ENCODE measurements at places on chromosomes 3 and 15.

DNA sequence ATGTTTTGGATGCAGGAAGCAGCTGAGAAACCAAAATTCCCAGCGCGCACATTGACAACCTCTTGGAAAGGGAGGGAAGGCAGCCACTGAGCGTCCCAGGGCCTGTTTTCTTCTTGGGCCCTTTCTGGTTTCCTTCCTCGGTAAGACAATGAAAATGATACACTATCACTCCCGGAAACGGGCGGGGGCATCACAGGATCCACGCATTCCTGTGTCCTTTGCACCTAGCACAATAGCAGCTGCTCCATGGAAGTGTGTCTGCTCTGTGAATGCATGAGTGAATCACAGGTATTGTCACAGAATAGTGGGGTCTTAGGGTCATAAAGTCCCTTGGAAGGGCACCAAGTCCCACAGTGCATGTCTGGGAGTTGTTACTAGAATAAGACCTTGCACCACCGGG, 6.3 kb upstream of the ITPKA start:
- DNase-seq, result no peak

DNA sequence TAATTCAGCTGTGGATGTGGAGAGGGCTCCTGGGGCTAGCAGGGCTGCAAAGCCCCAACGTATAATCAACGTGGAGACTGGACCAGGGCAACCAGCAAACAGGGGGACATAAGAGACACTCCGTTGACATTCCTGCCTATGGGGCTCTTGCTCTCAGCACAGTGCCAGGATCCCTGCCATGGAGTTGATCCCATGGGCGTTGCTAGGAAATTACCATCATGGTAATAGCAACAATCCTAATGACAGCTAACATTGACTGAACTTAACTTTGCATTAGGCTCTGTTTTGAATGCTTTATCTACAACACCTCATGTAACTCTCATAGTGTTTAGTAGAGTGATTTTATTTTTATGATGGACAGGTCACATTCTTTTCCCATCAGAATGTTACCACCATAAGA, 16.9 kb downstream of the GASK1A start:
- DNase-seq, result no peak

DNA sequence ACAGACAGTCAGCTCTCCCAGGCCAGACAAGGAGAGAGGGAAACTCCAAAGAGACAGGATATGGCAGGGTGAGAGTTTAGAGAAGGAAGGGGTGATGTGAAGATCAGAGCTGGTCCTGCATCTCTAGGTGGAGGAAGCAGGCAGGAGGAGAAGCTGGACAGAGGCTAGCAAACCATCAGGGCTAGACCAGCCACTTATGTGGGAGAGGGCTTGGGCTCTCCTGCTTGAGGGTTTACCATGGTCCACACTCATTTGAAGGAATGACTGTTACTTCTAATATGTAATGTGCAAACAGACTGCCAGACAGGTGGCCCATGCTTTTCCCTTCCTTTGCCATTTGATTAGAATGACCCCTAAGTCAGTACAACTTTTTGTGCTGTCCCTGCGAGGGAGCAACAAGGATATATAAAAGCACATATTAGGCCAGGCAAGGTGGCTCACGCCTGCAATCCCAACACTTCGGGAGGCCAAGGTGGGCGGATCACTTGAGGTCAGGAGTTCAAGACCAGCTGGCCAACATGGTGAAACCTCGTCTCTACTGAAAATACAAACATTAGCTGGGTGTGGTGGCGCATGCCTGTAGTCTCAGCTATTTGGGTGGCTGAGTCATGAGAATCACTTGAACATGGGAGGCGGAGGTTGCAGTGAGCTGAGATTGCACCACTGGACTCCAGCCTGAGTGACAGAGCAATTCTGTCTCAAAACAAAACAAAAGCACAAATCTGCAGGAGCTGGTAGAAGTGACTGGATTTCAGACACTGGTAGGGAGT, 41.0 kb upstream of the MANF start:
- peak; percentile 79 for DNase-seq

DNA sequence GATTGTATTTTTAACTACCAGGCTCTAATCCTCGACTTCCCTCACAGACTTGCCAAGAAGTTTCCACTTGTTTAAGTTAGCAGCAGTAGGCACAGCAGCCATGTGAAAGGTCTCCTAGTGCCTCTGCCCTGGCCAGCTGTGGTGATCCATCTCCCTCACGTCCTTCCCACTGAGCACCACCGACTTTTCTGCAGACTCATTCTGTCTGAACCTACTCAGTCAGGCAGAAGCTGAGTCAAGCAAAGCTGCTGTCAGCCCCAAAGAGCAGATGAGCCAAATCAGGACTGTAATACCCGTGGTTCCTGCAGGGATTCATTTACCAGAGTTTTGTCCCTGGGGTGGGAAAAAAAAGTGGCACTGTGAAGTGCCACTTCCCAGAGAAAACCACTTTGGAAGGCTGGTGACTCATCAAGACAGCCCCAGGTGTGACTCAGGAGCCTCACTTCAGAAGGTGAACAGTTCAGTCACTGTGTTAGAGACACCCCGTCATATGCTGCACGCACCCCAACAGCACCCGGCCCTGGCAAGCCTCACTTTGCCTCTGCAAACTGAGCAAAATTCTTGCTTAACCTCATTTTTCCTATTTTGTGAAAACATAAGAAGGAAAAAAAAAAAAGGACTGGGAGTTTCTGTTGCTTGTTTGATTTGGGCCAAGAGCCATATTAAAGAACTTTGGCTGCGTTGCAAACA, 76.0 kb downstream of the WWTR1 start:
- peak; percentile 93 for DNase-seq

GRCh38 chr3:167772992-167773391, 37.5 kb downstream of the SERPINI1 start:
- no peak for DNase-seq

DNA sequence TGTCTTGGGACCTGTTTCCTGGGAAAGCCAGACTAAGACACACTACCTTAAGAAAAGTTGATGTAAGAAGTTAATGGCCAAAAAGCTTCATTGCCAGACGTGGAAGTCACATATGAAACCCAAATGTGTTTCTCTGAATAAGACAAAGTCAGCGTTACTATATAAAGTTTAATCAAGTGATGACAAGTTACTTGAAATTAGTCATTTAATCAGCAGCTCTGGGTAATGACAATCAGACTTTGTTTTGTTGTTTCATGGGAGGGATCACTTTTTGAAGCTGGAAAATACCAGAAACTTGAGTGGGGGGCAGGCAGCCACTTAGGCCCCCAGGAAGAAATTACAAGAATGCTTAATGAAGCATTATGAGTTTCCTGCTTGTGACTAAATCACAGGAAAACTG, 218.6 kb downstream of the PTPRG start:
- DNase-seq, result no peak

DNA sequence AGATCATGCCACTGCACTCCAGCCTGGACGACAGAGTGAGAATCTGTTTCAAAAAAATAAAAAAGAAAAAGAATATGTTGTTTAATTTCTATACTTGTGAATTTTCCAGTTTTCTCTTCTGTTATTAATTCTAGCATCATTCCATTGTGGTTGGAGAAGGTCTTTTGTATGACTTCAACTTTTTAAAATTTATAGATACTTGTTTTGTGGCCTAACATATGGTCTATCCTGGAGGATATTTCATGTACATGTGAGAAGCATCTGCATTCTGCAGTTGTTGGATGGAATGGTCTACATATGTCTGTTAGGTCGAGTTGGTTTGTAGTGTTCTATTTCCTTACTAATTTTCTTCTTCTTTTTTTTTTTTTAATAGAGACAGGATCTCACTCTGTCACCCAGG, 35.6 kb downstream of the MAP1A start:
- DNase-seq, result no peak

DNA sequence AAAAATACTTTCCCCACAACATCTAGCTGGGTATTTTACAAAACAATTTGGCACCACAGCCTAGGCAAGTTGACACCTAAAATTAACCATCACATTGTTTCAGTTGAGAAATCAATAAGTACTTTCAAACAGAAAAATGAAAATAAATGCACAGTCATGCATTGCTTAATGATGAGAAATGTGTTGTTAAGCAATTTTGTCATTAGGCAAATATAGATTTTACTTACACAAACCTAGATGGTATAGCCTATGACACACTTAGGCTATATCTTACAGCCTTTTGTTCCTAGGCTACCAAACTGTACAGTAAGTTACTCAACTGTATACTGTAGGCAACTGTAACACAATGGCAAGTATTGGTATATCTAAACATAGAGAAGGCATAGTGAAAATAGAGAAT, 608.6 kb upstream of the BCHE start:
- no peak for DNase-seq

- DNase-seq, result no peak
Observed at GRCh38 chr3:188778091-188778852, 393.5 kb upstream of the TPRG1 start.

GRCh38 chr3:24185738-24186384, 240.8 kb downstream of the NR1D2 start:
- DNase-seq, result peak; percentile 75

DNA sequence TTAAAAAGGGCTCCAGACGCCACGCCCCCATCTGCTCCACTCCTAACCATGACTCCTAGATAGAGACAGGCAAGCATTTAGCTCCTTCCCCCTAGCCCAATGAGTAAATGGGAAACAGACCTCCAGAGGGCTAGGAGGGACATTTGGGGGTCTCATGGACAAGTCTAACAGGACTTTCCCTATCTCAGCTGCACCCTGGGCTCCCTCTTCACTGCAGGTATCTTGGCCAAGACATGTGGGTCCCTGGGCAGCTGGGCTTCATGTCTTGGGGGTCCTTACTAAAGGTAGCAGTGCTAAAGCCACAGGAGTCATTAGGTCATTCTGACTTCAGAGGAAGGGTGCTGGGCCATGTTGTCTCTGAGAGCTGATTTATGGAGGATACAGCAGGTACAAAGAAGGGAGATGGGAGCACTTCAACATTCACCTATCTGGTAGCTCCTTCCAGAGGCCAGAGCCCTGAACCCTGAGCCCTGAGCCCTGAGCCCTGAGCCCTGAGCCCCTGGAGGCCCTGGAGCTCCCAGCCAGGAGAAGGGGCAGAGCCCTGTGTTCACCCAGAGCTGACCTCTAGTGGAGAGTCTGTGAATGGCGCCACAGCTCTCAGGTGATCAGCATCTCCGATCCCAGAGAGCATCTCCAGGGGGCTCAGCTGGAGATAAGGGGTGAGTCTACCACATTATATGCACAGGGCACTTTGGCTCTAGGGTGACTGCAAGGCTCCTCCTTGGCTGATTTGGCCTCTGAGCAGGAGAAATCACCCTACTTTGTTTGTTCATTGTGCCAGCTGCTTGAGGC, 40.1 kb upstream of the EPHB1 start:
- DNase-seq, result peak; percentile 64

DNA sequence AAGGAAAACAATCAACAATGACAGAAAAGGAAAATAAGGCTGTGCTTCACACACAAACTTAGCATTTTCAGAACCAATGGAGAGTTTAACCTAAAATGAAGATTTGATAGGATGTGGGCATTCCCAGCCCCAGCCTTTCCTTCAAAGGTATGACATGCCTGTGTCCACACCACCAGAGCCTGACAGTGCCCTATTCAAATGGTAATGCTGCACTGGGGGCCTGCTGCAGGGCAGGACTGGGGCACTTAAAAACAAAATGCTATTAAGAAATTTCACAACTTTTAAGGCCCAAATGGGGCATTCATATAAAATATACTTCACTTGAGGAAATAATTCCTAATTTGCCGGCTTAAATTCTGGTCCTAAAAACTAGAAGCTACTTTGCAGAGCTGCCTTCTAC, 30.9 kb upstream of the TKT start:
- no peak for DNase-seq

DNA sequence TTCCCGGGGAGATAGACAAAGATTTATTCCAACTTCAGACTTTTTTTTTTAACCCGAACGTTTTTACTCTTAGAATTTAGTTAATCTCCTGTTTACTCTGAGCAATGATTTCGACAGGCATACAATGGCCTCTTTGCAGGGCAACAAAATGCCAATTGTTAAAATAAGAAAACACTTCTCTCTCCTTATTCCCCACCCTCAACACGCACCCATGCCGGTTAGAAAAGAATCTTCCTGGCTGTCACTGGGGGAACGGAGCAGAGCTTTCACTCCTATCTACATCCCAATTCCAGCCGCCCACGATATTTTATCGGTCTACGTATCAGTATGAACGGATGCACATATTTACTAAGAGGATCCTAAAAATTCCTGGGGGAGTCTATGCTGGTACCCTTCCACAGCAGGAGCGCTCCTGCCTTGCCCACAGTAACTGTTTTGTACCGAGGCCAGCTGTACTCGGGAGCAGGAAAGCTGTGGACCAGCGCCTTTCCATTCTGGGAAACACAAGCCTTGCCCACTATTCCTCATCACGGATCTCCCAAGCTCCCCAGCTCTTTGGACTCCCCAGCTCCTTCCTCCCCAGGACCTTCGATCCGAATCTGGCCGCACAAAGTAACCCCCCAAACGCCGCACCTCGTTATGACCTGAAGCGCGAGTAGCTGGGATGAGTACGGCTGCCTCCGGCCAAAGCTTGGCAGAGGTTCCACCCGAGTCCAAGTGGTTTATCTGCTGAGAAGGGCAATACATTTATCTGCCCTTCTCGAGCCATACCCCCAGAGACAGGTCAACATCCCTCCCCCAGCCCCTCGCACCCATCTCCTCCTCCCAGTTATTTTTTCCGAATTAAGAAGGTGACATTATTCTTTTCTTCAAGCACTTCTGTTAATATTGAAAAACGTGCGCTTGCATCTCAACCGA, 2.2 kb upstream of the FOXB1 start:
- DNase-seq, result no peak

DNA sequence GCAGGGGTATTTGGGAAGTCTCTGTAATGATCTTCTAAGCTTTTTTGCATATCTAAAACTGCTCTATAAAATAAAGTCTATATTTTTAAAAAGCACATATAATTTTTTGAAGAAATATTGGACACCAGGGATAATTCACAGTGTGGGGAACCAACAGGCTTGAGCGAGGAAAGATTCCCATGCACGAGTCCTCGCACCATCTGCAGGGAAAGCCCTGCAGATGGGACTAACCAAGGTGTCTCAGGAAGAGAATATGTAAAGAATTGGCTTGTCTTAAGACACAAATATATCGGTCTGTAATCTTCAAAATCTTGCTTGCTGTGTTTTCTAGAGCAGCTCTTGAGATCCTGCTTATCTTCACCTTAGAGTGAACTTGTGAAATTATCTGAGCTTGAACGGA, 77.2 kb upstream of the SEMA6D start:
- DNase-seq, result no peak

- DNase-seq, result no peak
Observed at GRCh38 chr3:67018105-67018788, 20.1 kb downstream of the KBTBD8 start.

DNA sequence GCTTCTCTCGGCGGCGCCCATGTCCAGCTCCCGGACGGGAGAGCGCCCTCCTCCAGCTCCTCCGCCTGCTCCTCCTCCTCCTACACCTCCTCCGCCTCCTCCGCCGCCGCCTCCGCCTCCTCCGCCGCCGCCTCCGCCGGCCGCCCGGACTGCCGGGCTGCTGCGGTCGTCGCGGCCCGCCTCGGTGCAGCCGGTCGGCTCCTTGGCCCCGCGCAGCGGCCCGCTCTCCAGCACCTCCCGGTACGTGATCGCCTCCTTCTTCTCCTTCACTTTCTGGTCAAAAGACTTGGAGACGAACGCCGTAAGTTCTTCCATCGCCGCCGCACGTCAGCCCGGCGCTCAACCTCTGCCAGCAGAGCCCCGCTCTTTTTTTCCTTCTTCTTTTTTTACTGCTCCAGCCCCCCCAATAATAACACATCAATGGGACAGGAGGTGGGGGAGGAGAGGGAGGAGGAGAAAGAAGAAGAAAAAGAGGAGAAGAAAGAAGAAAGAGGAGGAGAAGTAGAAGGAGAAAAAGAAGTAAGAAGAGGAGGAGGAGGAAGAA, 438 bp downstream of the SHOX2 start:
- DNase-seq, result peak; percentile 71

All from foreskin fibroblast (primary cell).